Stimulated activated CD4-positive, alpha-beta T cell treated with anti-CD3 and anti-CD28 coated beads, Interleukin-1b, Interleukin-23, amount 100 ng/mL, for 24 hours (primary cell): ENCODE measurements at places on chromosomes 2 and 18.

DNA sequence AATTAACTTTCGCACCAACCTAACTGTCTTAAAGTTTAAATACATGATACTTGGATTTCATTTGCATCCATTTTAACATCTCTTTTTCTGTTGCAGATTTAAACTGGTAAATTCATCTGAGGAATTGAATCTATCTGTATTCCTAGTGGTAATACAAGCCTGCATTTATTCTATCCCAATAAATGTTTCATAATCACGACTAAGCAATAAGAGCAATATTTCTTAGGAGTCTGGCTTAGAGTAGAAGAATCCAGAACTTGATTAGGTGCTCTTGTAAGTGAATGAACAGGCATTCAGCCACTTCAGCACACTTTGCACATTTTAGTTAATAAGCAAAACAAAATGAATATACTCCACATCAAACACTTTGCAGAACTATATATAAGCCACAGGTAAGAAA is 27.0 kb downstream of the MSH6 start:
- no peak for DNase-seq

DNA sequence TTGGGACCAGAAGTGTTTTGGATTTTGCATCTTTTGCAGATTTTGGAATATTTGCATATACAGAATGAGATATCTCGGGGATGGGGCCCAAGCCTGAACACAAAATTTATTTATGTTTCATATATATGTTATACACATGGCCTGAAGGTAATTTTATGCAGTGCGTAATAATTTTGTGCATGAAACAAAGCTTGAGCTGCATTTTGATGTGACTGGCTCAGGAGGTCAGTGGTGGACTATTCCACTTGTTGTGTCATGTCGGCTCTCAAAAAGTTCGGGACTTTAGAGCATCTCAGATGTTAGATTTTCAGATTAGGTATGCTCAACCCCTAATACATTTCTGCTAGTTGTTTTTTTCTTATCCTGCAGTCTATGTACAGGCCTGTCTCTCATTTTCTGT is 145.4 kb downstream of the FAM210A start:
- DNase-seq = no peak

GRCh38 chr2:25227576-25227975 is 59.2 kb upstream of the POMC start:
- DNase-seq = no peak

DNA sequence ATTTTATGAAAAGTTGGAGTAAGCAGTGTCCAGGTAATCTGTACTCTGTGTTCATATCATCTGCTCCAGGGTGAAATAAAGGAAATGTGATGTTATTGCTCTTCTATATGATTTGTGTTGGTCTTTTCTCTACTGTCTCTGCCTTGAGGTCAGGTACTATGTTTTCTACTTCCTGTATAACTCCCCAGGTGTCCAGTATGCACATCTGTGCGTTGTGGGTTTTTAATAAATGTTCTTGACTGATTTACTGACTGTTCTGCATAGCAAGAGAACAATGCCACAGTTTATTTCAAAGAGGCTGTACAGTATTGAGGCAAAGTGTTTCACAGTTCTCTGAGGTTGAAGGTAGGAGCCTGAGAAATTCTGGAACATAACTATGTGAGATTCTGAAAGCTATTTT is 89.7 kb downstream of the BABAM2 start:
- no peak for DNase-seq

- DNase-seq = no peak
These were observed 74.1 kb downstream of the MMADHC start for GRCh38 chr2:149513461-149513860.

GRCh38 chr2:210003359-210003758 is 921 bp downstream of the RPE start:
- DNase-seq = no peak

DNA sequence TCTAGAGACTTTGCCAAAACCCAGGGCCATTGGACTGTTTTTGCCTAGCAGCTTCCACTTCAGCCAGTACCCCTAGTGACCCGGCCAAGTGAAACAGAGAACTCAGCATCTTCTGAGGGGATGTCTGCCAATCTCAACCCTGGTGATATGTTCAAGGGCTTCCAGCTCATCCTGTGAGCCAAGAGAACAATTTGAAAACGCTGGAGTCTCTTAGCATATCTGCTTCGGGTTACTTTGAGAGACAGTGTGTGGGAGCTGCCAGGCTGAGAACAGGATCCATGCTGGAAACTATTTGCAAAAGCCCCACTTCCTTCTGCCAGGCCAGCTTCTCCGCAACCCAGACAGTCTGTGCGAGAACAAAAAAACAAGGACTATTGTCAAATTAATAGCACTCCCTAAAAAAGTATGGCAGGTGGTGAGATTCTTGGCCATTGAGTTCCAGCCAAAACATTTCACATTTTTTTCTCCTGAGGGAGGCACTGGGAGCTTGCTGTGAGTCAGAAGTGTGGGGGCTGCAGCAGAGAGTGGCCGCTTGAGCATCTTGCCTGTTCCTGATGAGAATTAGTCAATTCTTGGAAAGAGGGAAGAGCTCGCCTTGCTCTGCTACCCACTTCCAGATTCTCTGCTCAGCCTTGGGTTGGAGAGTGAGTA is 395.6 kb upstream of the TRIB2 start:
- no peak for DNase-seq

GRCh38 chr2:191144217-191144616 is 6.6 kb downstream of the STAT4 start:
- no peak for DNase-seq

- DNase-seq = no peak
These were observed 22.5 kb upstream of the GBX2 start for GRCh38 chr2:236190674-236191073.

GRCh38 chr2:49770919-49771318 is 616.6 kb upstream of the FSHR start:
- DNase-seq = no peak

DNA sequence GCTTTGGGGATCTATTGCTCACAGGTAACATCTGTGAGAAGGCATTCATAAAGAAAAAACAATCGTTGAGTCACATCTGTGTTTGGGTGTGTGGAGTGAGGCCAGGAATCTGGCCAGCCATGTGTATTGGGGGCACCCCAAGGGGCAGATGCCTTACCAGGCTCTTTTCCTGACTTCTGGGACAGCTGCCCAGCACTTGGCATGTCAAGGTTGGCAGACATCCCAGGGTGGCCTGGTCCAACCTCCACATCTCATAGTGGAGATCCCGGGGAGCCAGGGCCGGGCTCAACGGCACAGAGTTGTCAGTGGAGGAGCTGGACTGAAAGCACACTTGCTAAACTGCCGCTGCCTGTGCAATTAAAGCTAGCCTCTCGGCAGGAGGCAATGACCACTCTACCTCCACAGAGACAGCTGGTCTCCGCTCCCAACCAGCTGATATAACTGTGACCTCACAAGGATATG is 75.3 kb upstream of the MGAT4A start:
- DNase-seq = no peak

GRCh38 chr2:22282220-22282619 is 1102.8 kb upstream of the KLHL29 start:
- DNase-seq = no peak
